Activated T-helper 1 cell treated with anti-CD3 and anti-CD28 coated beads, Interleukin-12 subunit alpha, Interleukin-12 subunit beta, Interleukin-2, Interleukin-4 antibody, amounts not matched to agents 30 ng/mL and 10 ng/mL and 1 ng/mL, durations not matched to agents 14 hours and 24 hours and 36 hours (primary cell): ENCODE measurements at places on chromosomes 5 and 9. TPM values are rescaled to one million over a fixed set of nuclear protein-coding genes. Genes with fewer than 3 reads are reported as not detected.

Gene HBEGF
- total RNA-seq = 28.5 and 28.9 TPM in 2 replicates

Gene ROPN1L
- 0.16 and 0.20 TPM in 2 replicates for total RNA-seq

GRCh38 chr9:96061293-96061987 is 185.9 kb downstream of the ERCC6L2 start:
- peak; percentile 16 for DNase-seq
- no peak overlapping the region for H3K27ac ChIP-seq
- no peak overlapping the region for H3K4me3 ChIP-seq
- H3K27me3 ChIP-seq = no peaks in the 10 kb centered on the region
- H3K36me3 ChIP-seq = peaks cover 4% of the 10 kb centered on the region
- peaks cover 39% of the 10 kb centered on the region for H3K4me1 ChIP-seq

DNA sequence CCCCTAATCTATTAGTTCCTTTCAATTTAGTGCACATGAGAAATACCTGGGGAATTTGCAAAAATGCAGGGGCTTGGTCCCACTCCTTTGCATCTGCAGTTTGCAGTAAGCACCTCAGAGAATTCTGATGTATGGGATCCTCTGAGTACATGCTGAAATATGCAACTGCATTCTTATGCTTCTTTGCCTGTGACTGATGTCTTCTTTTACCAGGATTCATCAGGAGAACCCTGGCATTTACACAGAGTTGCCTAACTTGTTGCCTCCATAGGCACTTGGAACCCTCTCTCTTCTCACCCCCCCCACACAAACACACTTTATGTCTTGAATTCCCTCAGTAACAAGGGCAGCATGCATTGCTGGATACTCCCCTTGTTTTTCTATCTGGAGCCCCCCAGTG is 173.1 kb downstream of the KDM4C start:
- no peak overlapping the region for H3K4me3 ChIP-seq
- no peaks in the 10 kb centered on the region for H3K4me1 ChIP-seq
- no peaks in the 10 kb centered on the region for H3K27me3 ChIP-seq
- DNase-seq = no peak
- no peaks in the 10 kb centered on the region for H3K36me3 ChIP-seq

DNA sequence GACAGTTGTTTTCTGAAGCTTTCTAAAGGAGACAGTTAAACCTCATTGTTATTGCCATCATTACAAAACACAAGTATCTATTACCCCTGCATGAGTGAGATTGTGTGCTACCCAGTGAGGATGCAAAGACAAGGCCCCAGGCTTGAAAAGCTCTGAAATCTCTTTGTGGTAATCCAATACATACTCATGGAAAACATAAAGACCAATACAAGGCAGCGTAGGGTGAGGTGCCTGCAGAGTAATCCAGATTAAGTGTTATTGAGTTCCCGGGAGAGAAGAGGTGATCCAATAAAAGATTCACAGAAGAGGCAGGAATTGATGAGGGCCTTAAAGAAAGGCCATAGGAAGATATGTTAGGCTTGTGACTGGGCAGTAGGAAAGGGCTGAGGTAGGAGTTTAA is 150.1 kb downstream of the MEF2C start:
- H3K4me3 ChIP-seq = no peak overlapping the region
- no peak overlapping the region for H3K27ac ChIP-seq
- H3K4me1 ChIP-seq = peaks cover 5% of the 10 kb centered on the region

DNA sequence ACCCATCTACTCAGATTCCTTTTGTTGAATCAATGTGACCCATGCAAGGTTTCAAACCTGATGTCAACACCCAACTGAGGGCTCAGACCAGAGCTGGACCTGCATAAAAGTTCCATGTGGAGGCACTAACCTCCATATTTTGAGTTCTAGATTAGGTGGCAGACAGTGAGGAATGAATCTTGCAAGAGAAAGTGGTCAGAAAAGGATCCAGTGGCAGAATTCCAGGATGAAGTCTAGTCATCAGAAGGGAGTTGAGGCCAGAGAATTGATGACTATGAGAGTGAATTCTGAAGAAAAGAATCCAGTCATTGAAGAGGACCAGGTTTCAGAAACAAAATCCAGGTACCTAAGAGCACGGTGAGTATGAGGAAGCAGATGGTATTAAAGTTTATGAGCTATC is 205.1 kb upstream of the RGMB start:
- no peaks in the 10 kb centered on the region for H3K36me3 ChIP-seq
- DNase-seq = no peak
- no peak overlapping the region for H3K27ac ChIP-seq
- H3K4me1 ChIP-seq = no peaks in the 10 kb centered on the region
- H3K27me3 ChIP-seq = no peaks in the 10 kb centered on the region

- H3K27me3 ChIP-seq = no peaks in the 10 kb centered on the region
- H3K27ac ChIP-seq = no peak overlapping the region
- H3K4me3 ChIP-seq = no peak overlapping the region
- no peak for DNase-seq
- H3K4me1 ChIP-seq = peaks cover 78% of the 10 kb centered on the region
- H3K36me3 ChIP-seq = peaks cover 61% of the 10 kb centered on the region
Observed at GRCh38 chr9:91412941-91413340, 10.7 kb downstream of the NFIL3 start.

DNA sequence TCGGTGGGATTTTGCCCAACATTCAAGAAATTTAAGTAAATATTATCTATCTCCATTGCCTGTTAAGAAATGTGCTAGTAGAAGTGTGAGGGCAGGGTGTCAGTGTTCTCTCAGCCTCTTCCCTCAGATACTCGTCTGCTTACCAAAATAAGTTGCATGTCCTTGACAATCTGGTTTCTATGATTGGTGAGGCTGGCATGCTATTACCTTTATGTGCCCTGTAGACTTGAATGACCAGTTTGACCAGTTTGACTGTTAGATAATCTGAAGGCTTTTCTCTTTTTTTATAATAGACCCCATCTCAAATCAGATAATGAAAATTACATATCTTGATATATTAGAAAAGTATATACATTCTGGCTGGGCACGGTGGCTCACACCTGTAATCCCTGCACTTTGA is 348 bp downstream of the CATSPER3 start:
- peaks cover 28% of the 10 kb centered on the region for H3K4me1 ChIP-seq
- no peaks in the 10 kb centered on the region for H3K27me3 ChIP-seq
- no peak for DNase-seq
- H3K4me3 ChIP-seq = no peak overlapping the region
- no peak overlapping the region for H3K27ac ChIP-seq

DNA sequence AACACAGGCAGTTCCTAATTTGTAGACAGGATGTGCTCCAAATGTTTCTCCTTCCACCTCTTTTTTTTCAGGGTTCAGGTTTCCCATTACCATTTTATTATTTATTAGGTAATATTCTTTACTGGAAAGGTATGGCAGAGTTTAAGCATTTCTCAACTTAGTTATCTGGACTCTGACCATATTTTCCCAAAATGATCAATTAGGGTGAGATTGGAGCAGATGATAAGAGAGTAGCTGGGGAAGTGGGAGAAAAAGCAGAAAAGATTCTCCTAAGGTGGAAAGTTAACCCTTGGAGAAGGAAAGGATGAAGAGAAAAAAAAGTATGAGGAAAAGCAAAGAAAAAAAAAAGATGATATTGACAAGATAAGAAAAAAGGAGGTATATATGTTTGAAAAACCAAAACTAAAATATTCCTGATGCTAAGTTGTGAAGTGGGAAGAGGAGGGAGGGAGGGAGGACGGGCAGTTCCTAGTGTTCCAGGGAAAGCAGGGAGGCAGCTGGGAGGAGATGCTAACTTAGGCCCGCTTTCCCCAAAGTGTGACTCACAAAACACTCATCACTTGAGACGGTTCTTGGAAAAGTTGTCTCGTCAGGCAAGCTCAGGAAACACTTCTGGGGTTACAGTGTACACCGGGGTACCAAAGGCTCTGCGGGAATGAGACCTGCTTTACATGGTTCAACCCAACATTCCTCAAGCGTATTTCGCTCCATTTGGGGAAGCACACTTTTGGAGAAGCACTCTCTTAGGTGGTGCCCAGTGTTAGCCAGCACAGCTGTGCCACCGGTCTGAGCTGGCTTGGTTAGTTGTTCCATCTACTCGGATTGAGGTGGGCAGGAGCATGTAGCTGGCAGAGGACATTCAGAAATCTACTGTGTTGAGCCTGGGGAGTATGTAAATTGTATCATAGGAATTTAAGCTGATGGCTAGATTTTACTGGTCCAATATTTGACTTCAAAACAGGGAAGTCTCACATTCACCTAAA is 35.1 kb downstream of the B4GALT1 start:
- H3K27ac ChIP-seq = peak overlapping the region; percentile 71
- no peak overlapping the region for H3K4me3 ChIP-seq
- H3K27me3 ChIP-seq = no peaks in the 10 kb centered on the region

GRCh38 chr5:52748590-52748989 is 39.1 kb upstream of the ITGA1 start:
- peaks cover 56% of the 10 kb centered on the region for H3K4me1 ChIP-seq
- H3K4me3 ChIP-seq = no peak overlapping the region
- no peak for DNase-seq
- H3K27ac ChIP-seq = peak overlapping the region; percentile 52
- H3K36me3 ChIP-seq = peaks cover 10% of the 10 kb centered on the region

DNA sequence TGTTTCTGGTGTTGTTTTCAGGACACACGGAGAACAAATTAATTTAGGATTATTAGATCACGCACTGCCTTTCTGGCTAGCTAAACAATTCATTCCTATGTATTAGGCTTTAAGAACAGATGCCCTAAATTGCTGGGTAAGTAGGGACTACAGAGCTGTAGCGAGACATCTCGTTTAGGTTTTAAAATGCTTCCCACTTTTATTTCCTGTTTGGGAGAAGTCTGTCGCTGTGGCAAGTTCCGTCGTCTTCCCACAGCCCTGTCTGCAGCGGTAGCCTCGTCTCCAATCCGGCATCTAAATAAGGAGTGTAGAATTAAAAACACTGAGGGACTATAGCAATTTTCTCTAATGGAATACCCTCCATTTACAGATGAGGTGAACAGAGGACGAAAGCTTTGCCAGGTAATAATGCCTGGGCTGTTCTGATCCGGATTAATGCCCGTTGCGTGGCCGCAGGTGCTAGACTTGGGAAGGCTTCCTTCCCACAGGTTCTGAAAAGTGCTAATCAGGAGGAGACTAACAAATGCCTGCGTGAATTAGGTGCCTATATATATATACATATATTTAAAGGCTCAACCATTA is 1.3 kb upstream of the TRIM36 start:
- no peak overlapping the region for H3K27ac ChIP-seq
- H3K36me3 ChIP-seq = peaks cover 8% of the 10 kb centered on the region
- H3K4me1 ChIP-seq = peaks cover 6% of the 10 kb centered on the region
- no peak for DNase-seq
- peak overlapping the region; percentile 70 for H3K4me3 ChIP-seq

DNA sequence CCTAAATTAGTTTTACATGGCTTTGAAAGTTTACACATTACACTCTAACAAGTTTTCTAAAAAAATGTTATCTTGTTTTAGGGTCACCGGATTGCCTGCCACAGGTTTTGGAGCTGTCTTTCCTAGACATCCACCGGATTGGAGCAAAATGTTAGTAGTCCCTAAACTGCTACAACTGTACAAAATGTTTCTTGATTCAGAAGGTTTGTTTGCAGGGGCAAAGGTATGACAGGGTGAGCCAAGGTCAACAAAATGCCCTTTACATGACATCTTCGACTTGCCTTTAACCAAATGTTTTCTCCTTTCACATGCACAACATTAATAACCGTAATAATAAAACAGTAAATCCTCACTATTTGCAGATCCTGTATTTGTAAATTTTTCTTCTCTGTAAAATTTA is 37.2 kb downstream of the CFAP95 start:
- peaks cover 8% of the 10 kb centered on the region for H3K27me3 ChIP-seq
- H3K4me3 ChIP-seq = no peak overlapping the region

DNA sequence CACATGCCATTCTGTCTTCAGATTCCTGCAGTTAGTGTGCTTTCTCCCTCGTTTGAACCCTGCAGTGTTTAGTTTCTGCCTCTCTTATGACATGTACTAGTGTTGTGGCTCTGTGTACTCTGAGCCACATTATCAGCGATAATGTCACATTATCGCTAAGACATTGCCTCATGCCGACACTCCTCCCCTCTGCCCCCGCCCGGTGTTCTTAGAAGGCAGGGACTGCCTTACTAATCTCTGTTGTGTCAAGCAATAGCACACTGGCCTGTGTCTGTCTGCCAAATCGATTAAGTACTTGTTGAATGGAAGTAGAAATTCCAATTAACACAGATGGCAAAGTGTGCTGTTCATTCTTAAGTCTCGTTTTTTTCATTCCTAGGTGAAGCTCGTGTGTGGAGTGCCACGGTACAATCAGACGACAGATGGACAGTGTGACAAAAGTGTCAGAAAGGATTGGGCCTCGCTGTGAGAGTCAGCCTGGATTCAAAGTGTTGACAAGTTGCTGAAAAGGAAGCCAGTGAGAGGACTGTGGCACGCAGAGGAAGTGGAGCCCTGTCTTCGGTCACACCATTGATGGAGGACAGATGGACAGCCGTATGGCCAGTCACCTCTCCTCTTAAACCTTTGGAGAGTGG is 10.5 kb downstream of the PIK3R1 start:
- peaks cover 70% of the 10 kb centered on the region for H3K4me1 ChIP-seq
- peaks cover 35% of the 10 kb centered on the region for H3K36me3 ChIP-seq
- no peak for DNase-seq

DNA sequence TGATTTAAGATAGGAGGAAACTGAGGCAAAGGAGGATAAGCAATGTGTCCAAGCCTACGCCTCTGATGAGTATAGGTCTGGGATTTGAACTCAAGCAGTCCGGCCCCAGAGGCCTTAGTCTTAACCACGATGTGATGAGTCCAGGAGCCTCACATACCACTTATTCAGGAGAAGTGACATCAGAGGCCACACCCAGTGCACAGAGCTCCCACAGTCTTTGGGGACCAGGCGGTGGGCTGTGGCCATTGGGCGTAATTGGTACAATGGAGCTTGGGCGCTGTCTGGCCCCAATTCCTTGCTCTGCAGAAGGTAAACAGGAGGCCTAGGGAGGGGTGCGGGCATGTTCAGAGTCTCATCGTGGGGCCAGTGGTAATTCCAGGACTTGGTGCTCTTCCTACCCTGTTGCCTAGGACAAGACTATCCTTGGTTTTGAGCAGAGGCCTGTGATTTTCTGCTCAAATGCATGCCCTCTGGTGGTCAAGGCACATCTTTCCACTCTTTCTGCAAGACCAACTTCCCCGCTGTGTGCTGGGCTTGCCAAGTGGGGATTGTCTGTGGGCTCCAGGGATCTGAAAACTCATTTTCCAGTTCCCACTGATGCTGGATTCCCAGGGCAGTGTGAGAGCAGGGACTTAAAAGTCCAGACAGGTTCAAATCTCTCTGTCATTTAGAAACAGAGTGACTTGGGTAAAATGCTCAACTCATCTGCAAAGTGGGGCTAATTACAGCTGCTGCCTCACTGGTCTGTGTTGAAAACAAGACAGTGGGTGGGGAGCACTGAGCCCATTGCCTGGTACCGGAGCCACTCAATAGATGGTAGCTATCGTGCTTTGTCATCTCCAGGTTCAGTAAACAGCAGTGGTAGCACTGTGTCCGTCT is 15.8 kb downstream of the NDST1 start:
- H3K27ac ChIP-seq = no peak overlapping the region
- no peak for DNase-seq
- no peaks in the 10 kb centered on the region for H3K36me3 ChIP-seq

GRCh38 chr5:132830436-132831094 is at the start of gene SHROOM1:
TSS of gene SHROOM1 (minus strand) at chr5:132830647. CDS start at chr5:132826140, 4,507 bp downstream.
- H3K4me3 ChIP-seq = peak within 1 kb of the TSS; percentile 85
- H3K27me3 ChIP-seq = peaks cover 55% of the 10 kb centered on the region
- peaks cover 4% of the 10 kb centered on the region for H3K36me3 ChIP-seq
- peak within 1 kb of the TSS; percentile 79 for H3K27ac ChIP-seq
- peaks cover 27% of the 10 kb centered on the region for H3K4me1 ChIP-seq

GRCh38 chr5:39255406-39255805 is 36.0 kb upstream of the FYB1 start:
- no peak for DNase-seq
- peaks cover 2% of the 10 kb centered on the region for H3K27me3 ChIP-seq
- no peak overlapping the region for H3K4me3 ChIP-seq
- no peak overlapping the region for H3K27ac ChIP-seq
- peaks cover 3% of the 10 kb centered on the region for H3K36me3 ChIP-seq
